Urothelium cell line (cell line): ENCODE measurements at places on chromosomes 6 and 20.
A peak's percentile ranks its signal among the peaks of the same experiment; 100 is the strongest.

DNA sequence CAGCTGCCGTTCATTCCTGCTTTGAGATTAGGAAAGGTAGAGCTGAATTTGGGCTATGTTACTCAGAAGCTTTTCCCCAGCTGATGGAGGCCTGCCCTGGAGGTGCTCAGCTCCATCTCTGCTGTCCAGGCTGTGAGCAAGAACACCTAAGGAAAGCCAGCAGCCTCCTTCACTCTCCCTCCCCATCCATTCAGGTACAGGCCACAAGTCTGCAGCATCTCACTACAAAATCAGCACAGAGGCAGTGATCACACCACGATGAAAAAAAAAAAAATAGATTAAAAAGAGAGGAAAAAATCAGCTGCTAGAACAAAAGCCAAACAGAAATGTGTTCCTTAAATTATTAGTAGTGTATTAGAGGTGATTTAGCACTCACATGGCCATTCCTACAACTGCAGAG lies 515.0 kb downstream of the CDH26 start:
- no peak for DNase-seq

DNA sequence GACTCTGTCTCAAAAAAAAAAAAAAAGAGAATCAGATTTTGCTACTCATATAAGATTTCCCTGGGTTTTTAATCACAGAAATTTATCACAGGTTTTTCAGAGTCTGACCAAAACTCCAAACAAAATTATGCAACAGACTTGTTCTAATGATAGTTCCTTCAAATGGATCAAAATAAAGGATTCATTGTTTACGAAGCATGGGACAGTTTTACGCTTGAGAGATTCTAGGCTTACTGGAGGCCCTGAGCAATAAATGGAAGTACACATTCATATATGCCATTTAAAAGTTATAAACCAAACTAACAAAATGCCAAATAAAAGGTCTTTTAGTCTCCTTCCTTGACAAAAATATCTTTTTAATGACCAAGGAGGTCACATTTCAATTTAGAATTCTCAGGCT lies 245.1 kb upstream of the KCNQ5 start:
- DNase-seq, result no peak

DNA sequence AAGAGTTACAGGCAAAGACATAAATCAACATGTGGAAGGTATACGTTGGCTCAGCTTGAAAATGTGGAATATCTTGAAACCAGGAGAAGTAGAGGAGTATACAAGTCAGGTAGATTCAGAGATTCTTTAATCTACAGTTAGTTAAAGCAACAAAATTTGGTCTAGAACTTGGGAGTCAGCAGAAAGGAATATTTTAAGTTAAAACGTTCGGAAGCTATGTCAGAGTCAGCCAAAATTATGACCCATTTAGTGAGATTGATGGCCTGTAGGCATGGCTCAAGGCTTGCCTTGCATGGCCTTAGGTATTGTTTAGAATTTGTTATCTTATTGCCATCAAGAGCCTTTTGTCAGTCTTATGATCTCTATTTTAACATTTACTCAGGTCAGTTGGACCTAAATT lies 94.1 kb upstream of the TMEM181 start:
- no peak for DNase-seq

GRCh38 chr6:128803911-128804310 lies 79.0 kb upstream of the LAMA2 start:
- DNase-seq, result no peak

DNA sequence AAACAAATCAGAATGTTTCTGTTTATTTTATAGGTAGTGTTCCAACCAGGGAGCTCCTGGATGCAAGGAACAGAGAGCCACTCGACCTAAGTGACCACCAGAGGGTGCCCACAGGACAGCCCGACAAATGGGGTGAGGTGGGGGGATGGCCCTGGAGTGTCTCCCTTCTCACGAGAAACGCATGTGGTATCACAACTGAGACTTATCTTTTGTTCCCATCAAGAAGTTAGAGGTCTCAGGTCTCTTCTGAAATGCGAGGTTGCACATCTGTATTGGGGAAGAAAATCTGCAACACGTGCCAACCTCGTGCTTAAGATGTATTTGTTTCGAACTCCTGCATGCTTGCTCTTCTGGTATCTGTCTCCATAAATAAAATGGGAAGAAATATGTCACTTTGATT lies 104.0 kb downstream of the ISM1 start:
- peak; percentile 18 for DNase-seq

GRCh38 chr6:87904011-87904410 lies 143.6 kb upstream of the SPACA1 start:
- no peak for DNase-seq

GRCh38 chr6:121597654-121598053 lies 162.2 kb downstream of the GJA1 start:
- DNase-seq, result no peak

DNA sequence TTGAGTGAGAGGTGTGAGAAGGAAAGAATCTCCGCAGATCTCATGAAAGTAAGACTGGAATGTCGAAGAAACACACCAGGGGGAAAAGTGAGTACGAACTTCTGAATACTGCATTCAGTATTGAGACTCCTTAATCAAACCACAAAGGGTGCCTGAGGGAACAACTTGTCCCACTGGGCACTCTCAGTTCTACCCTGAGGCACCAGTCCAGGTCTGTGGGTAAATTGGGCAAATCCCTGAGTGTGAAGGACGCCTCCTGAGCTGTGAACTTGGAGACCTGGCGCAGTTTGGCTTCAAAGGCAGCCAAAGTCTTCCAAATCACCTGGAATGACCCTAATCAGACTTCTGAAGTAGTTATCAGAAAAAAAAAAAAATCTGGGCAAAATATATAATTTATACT lies 329.7 kb downstream of the BTBD9 start:
- DNase-seq, result no peak

DNA sequence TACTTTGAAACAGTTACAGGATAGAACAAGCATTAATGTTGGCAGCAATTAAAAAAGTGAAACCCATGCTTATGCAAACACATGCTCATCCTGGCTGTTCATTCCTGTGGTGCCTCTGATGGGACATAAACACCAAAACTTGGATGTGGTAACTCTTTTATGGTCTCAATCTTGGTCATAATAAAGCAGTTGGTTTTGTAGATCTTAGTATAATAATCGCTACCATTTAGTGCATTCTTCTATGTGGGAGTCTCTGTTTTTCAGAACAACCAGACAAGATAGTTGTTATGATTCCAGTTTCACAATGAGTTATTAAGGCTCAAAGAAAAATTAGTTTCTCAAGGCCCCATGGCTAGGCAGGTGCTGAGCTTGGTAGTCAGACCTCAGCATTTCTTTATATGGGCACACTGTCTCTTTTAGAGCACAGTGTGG lies 184.0 kb downstream of the UTRN start:
- no peak for DNase-seq

GRCh38 chr20:58169450-58169849 lies 59.0 kb downstream of the ANKRD60 start:
- no peak for DNase-seq

DNA sequence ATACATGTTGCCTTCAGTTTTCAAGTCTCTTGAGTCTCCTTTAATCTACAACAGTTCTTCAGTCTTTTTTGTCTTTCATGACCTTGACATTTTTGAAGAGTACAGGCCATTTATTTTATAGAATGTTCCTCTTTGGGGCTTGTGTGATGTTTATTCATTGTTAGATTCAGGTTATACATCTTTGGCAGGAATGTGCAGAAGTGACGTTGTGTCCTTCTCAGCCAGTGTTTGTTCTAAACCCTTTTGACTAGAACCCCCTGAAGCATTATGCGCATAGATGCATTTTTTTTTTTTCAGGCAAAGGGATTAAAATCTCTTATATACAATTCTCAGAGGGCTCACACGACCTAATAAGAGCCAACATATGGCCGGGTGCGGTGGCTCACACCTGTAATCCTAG lies 11.2 kb upstream of the NCOA5 start:
- DNase-seq, result no peak

GRCh38 chr6:27922949-27923348 lies 10.8 kb upstream of the OR2B2 start:
- no peak for DNase-seq

DNA sequence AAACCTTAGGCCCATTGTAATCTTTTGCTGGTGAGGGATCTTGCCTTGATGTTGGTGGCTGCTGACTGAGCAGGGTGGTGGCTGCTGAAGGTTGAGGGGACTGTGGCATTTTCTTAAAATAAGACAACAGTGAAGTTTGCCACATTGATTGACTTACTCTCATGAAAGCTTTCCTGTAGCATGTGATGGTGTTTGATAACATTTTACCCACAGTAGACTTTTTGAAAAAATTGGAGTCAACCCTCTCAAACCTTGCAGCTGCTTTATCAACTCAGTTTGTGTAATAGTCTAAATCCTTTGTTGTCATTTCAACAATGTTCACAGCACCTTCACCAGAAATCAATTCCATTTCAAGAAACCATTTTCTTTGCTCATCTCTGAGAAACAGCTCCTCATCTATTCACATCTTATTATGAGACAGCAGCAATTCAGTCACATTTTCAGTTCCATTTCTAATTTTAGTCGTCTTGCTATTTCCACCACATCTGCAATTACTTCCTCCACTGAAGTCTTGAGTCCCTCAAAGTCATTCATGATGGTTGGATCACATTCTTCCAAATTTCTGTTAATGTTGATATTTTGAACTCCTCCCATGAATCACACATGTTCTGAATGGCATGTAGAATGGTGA lies 37.2 kb downstream of the CST9L start:
- DNase-seq, result no peak

GRCh38 chr20:10853176-10853575 lies 179.4 kb upstream of the JAG1 start:
- no peak for DNase-seq

DNA sequence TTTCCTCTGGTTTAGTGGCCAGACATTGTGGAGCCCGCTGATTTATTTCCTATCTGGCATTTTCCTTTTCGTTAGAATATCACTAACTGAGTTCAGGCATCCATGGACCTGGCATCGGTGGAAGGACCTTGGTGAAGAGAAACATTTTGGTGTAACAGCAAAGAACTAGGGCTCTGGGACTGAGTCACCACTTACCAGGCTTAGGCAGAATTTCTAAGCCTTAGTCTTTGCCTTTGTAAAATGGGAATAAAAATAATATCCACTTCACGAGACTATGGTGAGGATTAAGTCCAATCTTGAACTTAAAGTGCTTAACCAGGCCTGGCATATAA lies 42.0 kb upstream of the ENPP1 start:
- DNase-seq, result no peak

GRCh38 chr6:24004062-24004461 lies 122.0 kb upstream of the NRSN1 start:
- peak; percentile 51 for DNase-seq

DNA sequence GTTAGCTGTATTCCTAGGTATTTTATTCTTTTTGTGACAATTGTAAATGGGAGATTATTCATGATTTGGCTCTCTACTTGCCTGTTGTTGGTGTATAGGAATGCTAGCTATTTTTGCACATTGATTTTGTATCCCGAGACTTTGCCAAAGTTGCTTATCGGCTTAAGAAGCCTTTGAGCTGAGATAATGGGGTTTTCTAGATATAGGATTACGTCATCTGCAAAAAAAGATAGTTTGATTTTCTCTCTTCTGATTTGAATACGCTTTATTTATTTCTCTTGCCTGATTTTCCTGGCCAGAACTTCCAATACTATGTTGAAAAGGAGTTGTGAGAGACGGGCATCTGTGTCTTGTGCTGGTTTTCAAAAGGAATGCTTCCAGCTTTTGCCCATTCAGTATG lies 163.2 kb upstream of the UST start:
- DNase-seq, result no peak

- DNase-seq, result peak; percentile 27
Observed at GRCh38 chr6:38493931-38494547, 145.7 kb downstream of the BTBD9 start.

GRCh38 chr6:143251288-143251687 lies 190.6 kb downstream of the AIG1 start:
- no peak for DNase-seq

DNA sequence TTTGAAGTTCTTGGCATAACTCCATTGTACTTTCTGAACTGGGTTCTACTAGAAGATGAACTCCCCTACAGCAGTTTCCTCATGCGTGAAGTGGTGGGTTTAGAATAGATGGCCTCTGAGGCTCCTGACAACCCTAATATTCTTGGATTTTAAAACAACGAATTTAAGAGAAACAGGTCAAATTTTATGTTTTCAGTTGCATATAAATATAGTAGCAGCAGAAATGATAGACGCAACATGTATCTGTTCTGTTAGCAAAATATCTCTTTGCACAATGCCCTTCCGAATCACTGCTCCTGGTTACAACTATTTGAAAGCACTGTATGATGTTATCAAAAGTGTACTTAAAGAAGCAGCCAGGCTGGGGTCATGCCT lies 247.2 kb downstream of the TBC1D7 start:
- no peak for DNase-seq

GRCh38 chr6:109718991-109719390 lies 27.9 kb downstream of the FIG4 start:
- DNase-seq, result no peak
